Parietal lobe (tissue), 2 donors: ENCODE measurements at places on chromosomes 4 and X. TPM values are rescaled to one million over a fixed set of nuclear protein-coding genes. Genes with fewer than 3 reads are reported as not detected.

GPC3 gene
- total RNA-seq = 1.3 TPM

HMX1 gene
- total RNA-seq = 0.63 TPM

CXCL8 gene
- not detected for total RNA-seq

FAM200B gene
- total RNA-seq = 58.2 TPM

SLC10A6 gene
- total RNA-seq = not detected

GPRASP1 gene
- 55.4 TPM for total RNA-seq

MAGEB2 gene
- not detected for total RNA-seq

SOWAHD gene
- total RNA-seq = 0.31 TPM

USP51 gene
- 4.7 TPM for total RNA-seq

PNMA6F gene
- total RNA-seq = not detected

NLGN3 gene
- 29.1 TPM for total RNA-seq

RHOXF2B gene
- total RNA-seq = not detected

ETDA gene
- not detected for total RNA-seq

SATL1 gene
- total RNA-seq = 3.1 TPM

RIBC1 gene
- total RNA-seq = 0.63 TPM

ZBTB33 gene
- 35.7 TPM for total RNA-seq

BGN gene
- total RNA-seq = 4.7 TPM

ARHGEF6 gene
- 16.3 TPM for total RNA-seq

BCAP31 gene
- total RNA-seq = 43.8 TPM

CRLF2 gene
- not detected for total RNA-seq
